ENCODE measurements at places on chromosomes 1 and 21.

GRCh38 chr1:223473601-223474344 is 80.6 kb downstream of the CCDC185 start:
- no peak for DNase-seq

- no peak for DNase-seq
These were observed 98.6 kb upstream of the F3 start for GRCh38 chr1:94640125-94640524.

DNA sequence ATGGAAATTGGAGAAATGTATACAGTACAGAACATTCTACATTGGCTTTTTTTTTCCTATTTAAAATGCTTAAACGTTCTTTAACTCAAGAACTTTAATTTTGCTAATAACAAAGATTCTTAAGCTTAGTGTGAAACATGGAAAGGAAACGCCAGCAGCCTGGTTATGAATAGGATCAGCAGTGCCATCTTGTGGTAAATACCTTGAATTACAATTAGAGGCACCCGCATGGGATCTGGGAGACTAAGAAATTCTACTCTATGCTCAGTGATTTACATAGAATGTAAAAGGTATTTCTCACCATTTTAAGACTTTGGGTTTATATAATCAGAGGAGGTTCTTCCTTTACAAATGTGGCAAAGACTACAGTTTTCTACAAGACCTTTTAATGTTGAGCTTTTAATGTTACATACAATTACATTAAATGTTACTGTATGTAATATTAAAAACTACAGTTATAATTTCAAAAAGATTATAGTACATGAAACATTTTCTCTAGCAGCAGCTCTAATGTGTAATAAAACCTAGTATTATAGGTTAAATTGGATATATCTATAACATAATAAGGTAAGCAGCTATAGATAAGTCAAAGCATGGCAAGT is 32.1 kb upstream of the APOBEC4 start:
- no peak for DNase-seq

DNA sequence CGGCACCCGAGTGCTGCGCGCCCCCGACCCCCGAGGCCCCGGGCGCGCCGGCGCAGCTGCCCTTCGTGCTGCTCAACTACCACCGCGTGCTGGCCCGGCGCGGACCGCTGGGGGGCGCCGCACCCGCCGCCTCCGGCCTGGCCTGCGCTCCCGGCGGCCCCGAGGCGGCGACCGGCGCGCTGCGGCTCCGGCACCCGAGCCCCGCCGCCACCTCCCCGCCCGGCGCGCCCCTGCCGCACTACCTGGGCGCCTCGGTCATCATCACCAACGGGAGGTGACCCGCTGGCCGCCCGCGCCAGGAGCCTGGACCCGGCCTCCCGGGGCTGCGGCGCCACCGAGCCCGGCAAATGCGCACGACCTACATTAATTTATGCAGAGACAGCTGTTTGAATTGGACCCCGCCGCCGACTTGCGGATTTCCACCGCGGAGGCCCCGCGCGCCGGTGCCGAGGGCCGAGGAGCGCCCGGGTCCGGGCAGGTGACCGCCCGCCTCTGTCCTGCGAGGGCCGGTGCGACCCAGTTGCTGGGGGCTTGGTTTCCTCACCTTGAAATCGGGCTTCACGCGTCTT is 49.0 kb downstream of the SIM2 start:
- DNase-seq = peak; percentile 20

DNA sequence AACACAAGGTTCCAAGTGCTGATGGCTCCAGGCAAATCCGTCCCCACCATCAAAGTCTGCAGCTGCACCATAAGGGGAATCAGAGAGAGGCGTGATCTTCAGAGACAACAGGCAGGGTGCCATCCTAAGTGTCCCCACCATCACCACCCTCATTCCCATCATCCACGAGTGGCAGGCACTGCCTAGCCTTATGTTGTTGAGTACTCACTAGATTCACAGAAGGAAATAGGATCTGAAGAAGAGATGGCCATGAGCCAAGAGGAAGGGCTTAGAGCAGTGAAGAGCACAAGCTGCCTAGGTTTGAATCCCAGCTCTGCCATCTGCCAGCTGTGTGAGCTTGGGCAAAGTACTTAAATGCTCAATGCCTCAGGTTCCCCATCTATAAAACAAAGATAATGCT is 207.3 kb upstream of the CSF3R start:
- DNase-seq = no peak

DNA sequence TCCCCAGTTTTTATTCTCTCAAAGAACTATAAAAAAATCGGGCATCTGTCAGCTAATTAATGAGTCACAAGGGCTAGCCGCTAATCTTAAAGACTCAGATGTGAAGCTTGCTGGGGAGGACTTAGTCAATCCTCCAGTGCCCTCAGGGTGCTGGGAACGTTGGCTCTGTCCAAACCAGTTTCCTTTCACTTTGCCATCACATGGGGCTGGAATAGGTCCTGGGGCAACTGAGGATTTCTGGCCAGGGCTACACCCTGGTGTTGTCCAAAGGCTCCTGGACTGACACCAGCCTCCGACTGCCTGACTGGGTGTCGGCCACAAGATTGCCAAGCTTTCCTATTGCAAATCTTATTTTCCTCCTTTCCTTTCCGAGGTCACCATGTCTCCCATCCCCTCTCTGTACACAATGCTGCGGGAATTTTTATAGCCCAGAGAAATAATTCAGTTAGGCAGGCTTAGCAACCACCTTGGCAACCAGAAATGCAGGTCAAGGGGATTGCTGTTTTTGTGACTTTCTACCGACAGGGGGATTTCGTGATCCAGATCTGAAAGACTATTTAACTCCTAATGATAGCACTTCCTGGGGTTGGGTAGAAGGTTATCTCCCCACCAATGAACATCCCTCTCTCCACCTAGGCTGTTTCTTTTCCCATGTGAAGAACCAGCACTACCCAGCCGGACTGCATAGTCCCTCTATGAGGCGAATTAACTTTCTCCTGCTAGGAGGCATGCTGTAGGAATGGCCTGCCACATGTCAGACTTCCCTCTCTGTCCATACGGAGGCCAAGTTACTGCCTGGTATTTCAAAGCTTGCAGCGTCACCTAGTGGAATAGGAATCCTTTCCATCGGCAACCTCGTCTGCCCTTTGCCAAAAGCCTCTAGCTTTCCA is 29.9 kb upstream of the CTBS start:
- no peak for DNase-seq

DNA sequence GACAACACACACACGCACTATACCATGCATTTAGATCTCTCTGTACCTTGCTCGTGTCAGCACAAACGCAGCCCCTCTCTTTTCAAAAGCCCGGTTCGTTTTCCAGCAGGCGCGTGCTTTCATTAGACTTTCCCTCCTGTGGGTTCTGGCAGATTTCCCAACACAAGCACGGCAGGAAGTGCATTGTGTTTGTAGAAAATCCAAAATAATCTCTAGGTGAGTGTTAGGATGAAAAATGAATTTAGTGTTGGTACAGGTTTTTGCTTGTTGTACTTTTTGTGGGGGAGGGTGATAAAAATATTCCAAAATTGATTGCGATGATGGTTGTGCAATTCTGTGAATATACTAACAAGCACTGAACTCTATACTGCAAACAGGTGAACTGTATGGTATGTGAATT is 54.1 kb upstream of the POFUT2 start:
- DNase-seq = no peak

- peak; percentile 58 for DNase-seq
These were observed 34.6 kb upstream of the SLC45A1 start for GRCh38 chr1:8283058-8283884.

DNA sequence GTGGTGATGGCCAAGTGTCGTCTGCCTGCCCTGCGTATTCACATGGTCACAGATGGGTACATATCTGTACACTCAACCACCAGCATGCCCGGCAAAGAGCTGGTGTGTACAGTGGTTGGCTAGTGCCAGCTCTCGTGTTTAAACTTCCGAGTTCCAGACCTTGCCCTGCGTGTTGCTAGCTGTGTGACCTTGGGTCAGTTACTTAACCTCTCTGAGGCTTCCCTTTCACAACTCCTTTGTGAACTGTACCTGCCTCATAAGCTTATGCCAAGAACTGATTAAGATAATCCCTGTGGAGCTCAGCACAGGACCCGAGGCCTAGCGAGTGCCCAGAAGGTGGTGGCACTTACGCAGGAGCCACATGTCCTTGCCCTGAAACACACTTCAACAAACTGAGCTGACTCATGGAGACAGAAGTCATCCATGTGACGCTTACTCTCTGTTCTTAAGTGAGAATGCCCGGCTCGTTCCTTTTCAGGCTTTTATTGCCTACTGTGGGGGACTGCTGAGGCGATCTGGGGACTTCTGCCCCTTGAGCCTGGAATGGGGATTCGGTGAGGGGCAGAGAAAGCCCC is 55.4 kb downstream of the ALPL start:
- DNase-seq = no peak

DNA sequence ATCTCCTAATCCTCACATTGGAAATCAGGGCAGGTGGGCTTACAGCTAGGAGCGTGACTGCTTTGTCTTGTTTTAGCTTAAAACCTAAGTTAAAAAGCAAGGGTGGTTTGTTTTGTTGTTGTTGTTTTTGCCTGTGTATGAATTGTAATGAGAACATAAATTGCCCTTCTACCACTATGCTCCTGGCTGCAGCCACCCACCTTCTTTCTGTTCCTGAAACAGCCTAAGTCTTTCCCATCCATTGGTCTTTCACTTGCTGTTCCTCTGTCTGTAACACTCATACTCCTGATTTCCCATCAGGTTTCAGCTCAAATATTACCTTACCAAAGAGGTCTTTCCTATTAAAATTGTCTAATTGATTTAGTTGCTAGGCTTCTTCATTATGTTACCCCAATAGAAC is 604 bp upstream of the TMEM79 start:
- no peak for DNase-seq

GRCh38 chr1:208520438-208521099 is 276.4 kb upstream of the PLXNA2 start:
- no peak for DNase-seq

DNA sequence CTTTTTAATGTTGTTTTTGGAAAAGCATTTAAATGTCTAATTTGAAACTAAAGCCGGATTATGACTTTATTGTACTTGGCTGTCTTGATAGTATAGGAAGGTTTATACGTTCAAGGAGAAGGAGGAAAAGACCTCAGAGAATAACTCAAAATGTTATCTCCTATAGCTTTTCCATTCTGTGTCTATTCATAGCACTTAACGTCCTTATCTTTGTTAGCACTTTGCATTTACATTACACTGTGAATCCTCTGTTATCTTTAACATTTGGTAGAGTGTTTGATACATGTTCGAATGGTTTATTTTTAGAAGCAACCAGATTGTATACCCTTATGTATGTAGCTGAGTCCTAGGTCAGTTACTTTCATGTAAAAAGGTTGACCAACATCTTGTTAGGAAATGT is 50.8 kb upstream of the PODN start:
- DNase-seq = no peak

GRCh38 chr1:155812878-155813277 is 44.1 kb downstream of the GON4L start:
- DNase-seq = no peak

GRCh38 chr1:231665726-231666125 is 39.1 kb downstream of the DISC1 start:
- no peak for DNase-seq

DNA sequence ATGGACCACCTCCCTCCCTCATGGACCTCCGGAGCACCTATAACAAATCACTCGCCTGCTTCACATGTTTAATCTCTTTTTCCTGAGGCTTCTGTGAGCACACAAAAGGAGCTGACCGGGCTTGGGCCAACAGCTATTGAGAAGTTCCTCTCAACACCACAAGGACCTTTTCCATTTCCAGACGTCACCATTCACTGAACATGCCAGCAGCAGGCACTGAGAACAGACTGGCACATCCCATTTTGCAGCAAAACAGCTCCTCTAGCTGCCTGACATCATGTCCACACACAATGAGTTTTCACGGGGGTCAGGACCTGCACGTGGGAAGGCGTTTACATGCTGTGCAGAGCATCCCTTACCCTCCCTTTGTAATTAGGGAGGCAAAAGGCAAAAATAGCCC is 11.0 kb downstream of the SUSD4 start:
- DNase-seq = no peak

- peak; percentile 83 for DNase-seq
These were observed 1.5 kb upstream of the FCMR start for GRCh38 chr1:206923009-206923960.

DNA sequence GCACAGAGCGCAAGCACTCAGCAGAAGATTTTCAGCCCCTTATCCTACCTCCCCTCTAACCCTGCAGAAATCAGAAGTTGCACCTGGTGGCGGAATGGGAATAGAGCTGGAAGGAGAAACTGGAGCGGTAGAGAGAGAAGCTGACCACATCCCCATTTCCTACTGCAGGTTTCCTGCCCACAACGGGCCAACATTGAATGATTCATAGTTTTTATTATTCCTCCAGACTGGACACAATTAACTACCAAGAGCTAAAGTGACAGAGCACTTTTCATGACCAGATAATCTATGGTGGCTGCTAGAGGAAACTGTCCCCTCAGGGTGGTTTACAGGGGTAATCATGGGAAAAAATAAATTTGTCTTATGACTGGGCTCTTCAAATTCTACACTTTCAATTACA is 21.3 kb upstream of the LRRC8D start:
- DNase-seq = no peak

DNA sequence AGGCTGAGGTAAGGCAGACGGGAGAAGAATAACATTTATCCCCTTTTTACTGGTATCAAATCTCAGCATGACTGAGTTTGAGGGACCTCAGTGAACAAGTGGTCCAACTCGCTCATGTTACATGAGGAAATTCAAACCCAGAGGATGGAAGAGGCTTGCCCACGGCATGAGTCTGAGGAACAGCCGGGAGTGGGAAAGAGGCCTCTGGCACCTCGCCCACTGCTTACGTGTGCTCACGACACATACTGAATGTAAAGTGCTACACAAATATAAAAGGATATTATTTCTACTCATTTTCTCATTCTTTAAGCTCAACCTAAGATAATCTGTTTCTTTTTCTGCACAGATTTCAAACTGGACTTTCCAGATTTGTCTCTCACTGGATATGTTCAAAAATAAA is 14.7 kb downstream of the BEND5 start:
- no peak for DNase-seq

DNA sequence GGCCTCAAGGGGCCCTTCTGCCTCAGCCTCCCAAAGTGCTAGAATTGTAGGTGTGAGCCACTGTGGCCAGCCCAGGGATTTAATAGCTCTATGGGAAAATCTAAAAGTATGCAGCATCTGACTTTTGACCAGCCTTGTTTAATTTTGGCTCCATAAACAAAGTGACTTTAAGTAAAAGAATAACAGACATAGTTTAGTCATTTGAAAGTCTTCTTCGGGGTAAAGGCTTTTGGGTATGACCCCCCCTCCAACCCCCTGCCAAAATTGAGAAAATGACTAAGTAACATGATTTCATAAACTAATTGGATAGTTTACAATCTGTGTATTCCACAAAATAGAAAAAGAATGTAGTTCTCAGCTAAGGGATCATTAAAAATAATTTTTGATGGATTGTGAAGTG is 17.0 kb downstream of the GPBP1L1 start:
- DNase-seq = no peak

GRCh38 chr1:208298593-208299269 is 54.5 kb upstream of the PLXNA2 start:
- no peak for DNase-seq

DNA sequence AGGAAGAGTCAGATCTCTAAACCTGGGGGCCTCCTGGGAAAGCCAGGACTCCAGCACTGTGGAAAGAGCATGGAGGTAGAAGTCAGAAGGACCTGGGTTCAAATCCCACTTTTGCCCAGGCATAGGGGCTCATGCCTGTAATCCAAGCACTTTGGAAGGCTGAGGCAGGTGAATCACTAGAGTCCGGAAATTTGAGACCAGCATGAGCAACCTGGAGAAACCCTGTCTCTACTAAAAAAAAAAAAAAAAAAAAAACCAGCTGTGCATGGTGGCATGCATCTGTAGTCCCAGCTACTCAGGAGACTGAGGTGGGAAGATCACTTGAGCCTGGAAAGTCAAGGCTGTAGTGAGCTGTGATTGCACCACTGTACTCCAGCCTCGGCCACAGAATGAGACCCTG is 31.8 kb downstream of the LDLRAP1 start:
- DNase-seq = no peak
